Activated naive CD8-positive, alpha-beta T cell treated with anti-CD3 and anti-CD28 coated beads, Interleukin-2, amount 10 ng/mL, durations not matched to agents 7 days and 5 days (primary cell): ENCODE measurements at places on chromosomes 1 and 21. TPM values are rescaled to one million over a fixed set of nuclear protein-coding genes. Genes with fewer than 3 reads are reported as not detected.

Gene CALML6
- total RNA-seq = not detected

GRCh38 chr1:197521118-197521739 lies 253.2 kb downstream of the CRB1 start:
- no peak overlapping the region for H3K27ac ChIP-seq
- no peak overlapping the region for H3K4me3 ChIP-seq
- H3K36me3 ChIP-seq = no peaks in the 10 kb centered on the region
- DNase-seq = no peak
- H3K27me3 ChIP-seq = no peaks in the 10 kb centered on the region

Gene BGLAP
- total RNA-seq = 4.8 TPM

GRCh38 chr21:45892916-45893739 lies 88.4 kb upstream of the COL6A1 start:
- H3K4me3 ChIP-seq = no peak overlapping the region
- no peak for DNase-seq
- peaks cover 8% of the 10 kb centered on the region for H3K27me3 ChIP-seq
- H3K36me3 ChIP-seq = no peaks in the 10 kb centered on the region
- H3K27ac ChIP-seq = no peak overlapping the region
- peaks cover 5% of the 10 kb centered on the region for H3K4me1 ChIP-seq

DNA sequence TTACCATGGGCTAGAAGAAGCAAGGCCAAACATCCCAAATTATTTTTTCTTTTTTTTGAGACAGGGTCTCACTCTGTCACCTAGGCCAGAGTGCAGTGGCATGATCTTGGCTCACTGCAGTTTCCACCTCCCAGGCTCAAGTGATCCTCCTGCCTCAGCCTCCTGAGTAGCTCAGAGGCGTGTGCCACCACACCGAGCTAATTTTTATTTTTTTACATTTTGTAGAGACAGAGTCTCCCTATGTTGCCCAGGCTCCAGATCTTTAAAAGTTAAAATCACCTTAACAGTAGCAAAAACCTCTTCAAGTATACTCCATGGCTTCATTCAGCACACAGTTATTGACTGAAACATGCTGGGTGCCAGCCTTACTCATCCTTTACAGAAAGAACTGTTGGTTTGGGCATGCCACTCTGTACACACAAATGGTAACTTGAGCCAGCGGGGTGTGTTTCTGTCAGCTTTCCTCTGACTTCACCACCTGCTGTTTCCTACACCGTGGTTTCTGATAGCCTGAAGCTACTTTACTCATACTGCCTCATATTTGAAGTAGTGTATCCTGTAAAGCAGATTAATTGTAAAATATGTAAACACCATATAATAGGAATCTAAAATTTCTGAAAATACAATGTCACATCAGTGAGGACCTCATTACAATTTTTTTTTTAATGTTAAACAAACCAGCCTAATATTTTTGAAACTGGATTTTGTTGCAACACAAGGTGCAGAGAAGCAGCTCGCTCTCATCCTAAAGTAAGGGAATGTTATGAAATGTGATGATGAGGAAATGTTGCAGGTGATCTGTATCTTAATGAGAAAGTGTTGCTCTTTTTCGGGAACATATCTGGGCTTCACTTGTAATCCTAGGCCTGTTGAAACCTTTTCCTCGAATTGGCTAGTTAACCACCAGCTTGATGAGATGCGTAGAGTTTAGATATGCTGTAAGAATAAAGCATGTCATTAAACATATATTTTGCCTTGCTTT lies 113.9 kb downstream of the ATP5PO start:
- DNase-seq = no peak
- no peaks in the 10 kb centered on the region for H3K36me3 ChIP-seq
- H3K27ac ChIP-seq = no peak overlapping the region

DNA sequence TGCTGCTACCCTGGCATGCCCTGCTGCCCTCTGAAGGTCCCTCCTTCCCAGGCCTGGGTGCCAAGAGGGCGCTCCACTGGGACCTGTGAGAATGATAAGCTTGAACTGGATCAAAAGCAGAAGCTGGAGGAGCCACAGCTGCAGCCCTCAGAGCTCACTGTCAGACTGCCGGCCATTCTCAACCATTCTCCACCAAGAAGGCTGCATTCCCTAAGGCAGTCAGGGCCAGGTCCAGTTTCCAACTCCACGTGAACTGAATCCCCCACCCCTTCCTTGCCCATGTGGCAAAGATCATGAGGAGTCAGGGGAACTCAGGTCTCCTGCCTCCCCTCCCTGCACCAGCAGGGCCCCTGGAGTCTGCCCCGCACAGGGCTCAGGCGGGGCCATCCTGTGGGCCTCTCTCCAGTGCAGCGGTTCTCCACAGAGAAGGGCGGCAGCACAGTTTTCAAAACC lies 19.5 kb downstream of the SLC1A7 start:
- no peak overlapping the region for H3K27ac ChIP-seq
- no peaks in the 10 kb centered on the region for H3K36me3 ChIP-seq
- peaks cover 7% of the 10 kb centered on the region for H3K27me3 ChIP-seq
- no peaks in the 10 kb centered on the region for H3K4me1 ChIP-seq
- no peak overlapping the region for H3K4me3 ChIP-seq

GRCh38 chr1:178634445-178634844 lies 90.6 kb upstream of the RALGPS2 start:
- peaks cover 4% of the 10 kb centered on the region for H3K27me3 ChIP-seq
- H3K4me3 ChIP-seq = no peak overlapping the region
- no peak for DNase-seq
- no peaks in the 10 kb centered on the region for H3K4me1 ChIP-seq

DNA sequence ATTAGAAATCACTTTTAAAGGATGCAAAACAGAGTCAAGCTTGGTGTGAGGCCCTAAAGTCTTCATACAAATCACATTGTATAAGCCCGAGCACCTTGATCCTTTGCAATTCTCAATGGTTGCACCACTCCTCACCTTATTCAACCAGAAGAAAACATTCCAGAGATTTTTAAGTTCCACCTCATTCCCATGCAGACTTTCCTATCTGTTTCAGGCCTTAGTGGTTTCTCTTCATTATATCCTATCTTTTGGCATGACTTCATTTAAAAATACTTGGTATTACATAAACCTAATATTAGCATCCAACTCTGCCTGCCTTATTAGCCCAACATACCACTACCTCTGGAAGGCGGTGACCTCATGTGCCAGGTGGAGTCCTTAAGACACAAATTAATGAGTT lies 9.3 kb upstream of the GREM2 start:
- H3K4me3 ChIP-seq = no peak overlapping the region
- H3K27me3 ChIP-seq = peaks cover 7% of the 10 kb centered on the region
- H3K4me1 ChIP-seq = peaks cover 2% of the 10 kb centered on the region

Gene CELA2B
- not detected for total RNA-seq

Gene SERBP1
- 219 TPM for total RNA-seq
